ENCODE measurements at places on chromosomes 11 and 22. TPM values are rescaled to one million over a fixed set of nuclear protein-coding genes. Genes with fewer than 3 reads are reported as not detected.
A peak's percentile ranks its signal among the peaks of the same experiment; 100 is the strongest.

DNA sequence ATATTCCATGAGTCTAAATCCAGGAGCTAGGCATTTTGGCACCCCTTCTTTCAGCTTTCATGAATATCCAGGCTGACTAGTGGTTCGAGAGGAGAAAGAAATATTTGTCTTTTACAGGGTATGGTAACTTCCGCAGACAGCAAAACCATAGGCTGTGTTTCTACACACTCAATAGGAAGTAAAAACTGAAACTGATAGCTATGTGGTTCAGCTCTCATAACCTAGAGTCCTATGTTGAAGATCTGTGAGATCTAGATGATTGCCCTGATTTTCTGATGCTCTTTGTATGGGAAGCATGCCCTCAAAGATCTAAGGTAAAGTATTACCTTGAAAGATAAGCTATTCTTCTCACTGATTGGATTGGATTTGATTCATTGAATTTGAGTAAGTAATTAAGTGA is 118.3 kb downstream of the CD44 start:
- H3K27ac ChIP-seq = no peak overlapping the region
- no peaks in the 10 kb centered on the region for H3K36me3 ChIP-seq
- no peak overlapping the region for H3K4me3 ChIP-seq
- no peak for DNase-seq

DNA sequence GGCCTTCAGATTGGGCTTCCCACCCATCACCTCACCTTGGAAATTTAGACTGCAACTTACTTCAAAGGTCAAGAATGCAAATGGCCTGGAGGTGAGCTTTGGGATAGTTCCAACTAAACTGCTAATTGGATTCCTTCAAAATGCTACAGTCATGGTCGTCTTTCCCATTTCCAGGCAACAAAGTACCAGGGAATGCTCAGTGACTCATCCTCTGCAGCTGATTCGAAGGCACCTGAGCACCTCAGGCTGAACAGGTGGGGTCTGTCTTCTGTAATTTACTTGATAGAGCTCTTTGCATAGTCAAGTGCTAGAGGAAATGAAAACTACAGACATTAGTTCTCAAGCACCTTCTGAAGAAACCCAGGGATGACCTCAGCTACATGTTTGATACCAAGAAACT is 20.5 kb upstream of the FSHB start:
- no peak overlapping the region for H3K27ac ChIP-seq
- H3K4me1 ChIP-seq = no peaks in the 10 kb centered on the region
- no peaks in the 10 kb centered on the region for H3K27me3 ChIP-seq
- no peaks in the 10 kb centered on the region for H3K36me3 ChIP-seq

- H3K4me3 ChIP-seq = no peak overlapping the region
- H3K27ac ChIP-seq = no peak overlapping the region
- H3K4me1 ChIP-seq = no peaks in the 10 kb centered on the region
- no peaks in the 10 kb centered on the region for H3K36me3 ChIP-seq
- H3K27me3 ChIP-seq = no peaks in the 10 kb centered on the region
Observed at GRCh38 chr11:100612766-100613165, 74.3 kb upstream of the ARHGAP42 start.

DNA sequence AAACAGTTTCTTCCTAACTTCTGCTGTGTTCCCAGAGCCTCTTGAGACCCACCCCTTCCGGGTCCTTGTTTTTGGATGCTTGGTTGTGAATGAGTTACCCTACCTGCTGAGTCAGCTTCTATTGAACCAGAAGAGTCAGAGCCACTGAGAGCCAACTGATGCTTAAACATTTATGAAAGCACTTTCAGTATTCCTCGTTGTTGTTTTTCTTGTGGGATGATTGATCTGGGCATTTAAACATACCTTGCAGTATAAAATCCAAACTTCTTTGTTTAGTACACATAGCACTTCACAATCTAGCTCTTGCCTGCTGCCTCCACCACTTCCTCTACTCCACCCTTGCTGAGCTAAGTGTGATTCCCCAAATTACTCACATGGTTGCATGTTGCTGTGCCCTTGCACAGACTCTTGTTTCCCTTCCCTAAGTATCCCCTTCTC is 5.5 kb downstream of the PRSS23 start:
- H3K4me3 ChIP-seq = no peak overlapping the region
- H3K27ac ChIP-seq = no peak overlapping the region
- no peaks in the 10 kb centered on the region for H3K36me3 ChIP-seq
- no peaks in the 10 kb centered on the region for H3K27me3 ChIP-seq
- DNase-seq = no peak

DNA sequence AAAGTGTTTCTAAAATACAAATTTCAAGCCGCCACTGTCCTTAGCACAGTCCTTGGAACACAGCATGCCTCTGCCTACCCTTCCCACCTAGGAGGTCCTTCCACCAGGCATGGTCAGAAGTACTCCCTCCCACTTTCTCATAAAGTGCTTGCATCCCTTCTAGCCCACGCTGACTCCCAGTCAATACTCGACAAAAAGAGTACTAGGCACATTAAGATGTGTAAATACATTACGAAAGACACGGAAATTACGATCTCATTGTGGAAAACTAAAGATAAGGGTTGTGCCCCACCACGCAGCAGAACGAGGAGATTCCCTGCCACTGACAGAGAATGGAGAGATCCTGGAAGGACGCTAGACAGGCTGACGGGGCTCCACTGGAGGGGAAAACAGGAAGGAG is 13.5 kb downstream of the CHKA start:
- DNase-seq = no peak
- H3K4me1 ChIP-seq = peaks cover 6% of the 10 kb centered on the region
- H3K36me3 ChIP-seq = no peaks in the 10 kb centered on the region
- H3K4me3 ChIP-seq = no peak overlapping the region
- H3K27me3 ChIP-seq = no peaks in the 10 kb centered on the region
- peak overlapping the region; percentile 20 for H3K27ac ChIP-seq

DNA sequence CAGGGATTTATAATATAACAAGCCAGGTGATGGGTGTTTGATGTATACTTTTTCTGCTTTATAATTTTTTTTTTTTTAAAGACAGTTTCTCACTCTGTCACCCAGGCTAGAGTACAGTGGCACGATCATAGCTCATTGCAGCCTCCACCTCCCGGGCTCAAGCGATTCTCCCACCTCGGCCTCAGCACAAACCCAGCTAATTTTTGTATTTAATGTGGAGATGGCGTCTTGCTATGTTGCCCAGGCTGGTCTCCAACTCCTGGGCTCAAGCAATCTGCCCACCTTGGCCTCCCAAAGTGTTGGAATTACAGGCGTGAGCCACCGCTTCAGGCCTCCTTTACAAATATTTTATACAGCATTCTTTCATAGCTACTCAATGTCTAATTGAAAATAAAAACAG is 48.6 kb downstream of the MORC2 start:
- H3K4me1 ChIP-seq = peaks cover 5% of the 10 kb centered on the region
- H3K4me3 ChIP-seq = no peak overlapping the region
- no peak for DNase-seq
- no peaks in the 10 kb centered on the region for H3K36me3 ChIP-seq
- H3K27ac ChIP-seq = no peak overlapping the region
- no peaks in the 10 kb centered on the region for H3K27me3 ChIP-seq

GRCh38 chr11:1701091-1701807 is 4.3 kb downstream of the KRTAP5-6 start:
- no peaks in the 10 kb centered on the region for H3K4me1 ChIP-seq
- H3K4me3 ChIP-seq = no peak overlapping the region
- DNase-seq = no peak

- H3K36me3 ChIP-seq = no peaks in the 10 kb centered on the region
- DNase-seq = peak; percentile 24
Observed at GRCh38 chr11:119533921-119534736, 111.2 kb upstream of the THY1 start.

The JAML gene
- 29.3 TPM for total RNA-seq

All from lung (tissue), 17 donors.